Activated T-helper 1 cell treated with Interleukin-2 at 50 U/mL for 16 hours (primary cell): ENCODE measurements at places on chromosomes 3 and 15.

GRCh38 chr3:104763007-104763406 lies 603.7 kb upstream of the ALCAM start:
- no peak for DNase-seq

GRCh38 chr15:69980341-69981059 lies 117.2 kb downstream of the TLE3 start:
- DNase-seq, result no peak

GRCh38 chr15:90892498-90893174 lies 8.3 kb downstream of the FES start:
- DNase-seq, result no peak

DNA sequence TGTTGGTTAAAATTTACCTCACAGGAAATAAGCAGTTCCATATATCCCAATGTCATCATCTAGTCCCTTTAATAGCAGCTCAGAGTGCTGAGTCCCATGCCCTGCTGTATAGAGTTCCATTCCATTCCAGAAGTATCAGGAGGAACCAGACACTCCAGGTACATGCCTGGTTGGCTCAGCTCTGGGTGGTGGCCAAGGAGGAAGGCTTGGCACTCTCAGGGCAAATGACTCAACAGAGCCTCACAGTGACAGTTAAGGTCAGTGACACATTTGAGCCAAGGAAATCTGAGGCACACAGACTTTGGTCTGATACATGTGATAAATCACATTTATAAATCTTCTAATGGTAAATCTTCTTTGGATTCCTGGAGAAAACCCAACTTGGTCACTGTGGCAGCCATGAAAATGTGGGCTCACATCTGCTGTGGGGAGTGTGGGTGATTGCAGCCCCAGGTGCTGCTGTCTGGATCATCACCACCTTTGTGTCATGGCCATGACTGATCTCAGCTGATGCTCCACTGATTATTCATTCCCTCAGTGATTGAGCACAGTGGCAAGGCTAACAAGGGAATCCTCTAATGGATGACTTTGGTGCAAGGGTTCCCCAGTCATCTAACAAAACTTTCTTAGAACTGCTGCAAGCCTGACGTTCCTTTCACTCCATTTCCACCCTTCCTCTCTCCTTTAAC lies 9.3 kb downstream of the HHLA2 start:
- DNase-seq, result no peak

GRCh38 chr15:26115229-26115943 lies 252.3 kb upstream of the ATP10A start:
- DNase-seq, result no peak

DNA sequence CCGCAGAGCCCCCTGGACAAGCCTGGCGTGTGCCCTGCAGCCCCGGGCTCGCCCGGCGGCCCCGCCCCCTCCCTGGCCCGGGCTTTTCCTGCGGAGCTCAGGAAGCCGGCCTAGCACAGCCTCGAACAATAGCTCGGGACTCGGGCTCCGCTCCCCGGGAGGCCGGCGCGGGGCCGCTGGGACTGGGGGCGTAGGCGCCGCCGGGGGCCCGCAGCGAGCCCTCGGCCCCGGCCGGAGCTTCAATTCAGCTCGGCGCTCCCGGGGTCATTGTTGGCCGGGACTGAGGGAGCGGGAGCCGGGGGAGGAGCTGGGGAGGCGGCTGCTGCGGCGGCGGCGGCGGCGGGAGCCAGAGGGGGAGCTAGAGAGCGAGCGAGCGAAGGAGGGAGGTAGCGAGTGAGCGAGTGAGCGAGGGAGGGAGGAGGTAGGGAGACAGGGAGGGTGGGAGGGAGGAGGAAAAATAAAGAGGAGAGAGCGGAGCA lies 41.0 kb upstream of the ROPN1 start:
- DNase-seq, result peak; percentile 29

DNA sequence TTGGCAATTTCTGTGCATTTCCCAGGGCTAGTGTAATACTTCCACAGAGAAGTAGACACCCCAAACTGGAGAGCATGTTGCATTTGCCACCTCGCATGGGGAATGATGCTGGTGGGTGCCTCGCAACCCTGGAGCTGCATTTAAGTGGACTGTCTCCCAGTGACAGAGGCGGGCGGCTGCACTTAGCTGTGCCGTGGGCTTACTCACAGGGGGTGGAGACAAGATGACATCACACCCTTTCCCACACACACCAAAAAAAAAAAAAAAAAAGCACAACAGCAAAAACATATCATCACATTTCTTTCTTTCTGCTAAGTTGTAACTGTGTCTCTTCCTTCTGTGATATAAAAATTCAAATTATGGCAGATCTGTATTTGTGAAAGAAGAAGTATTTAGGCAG lies at the start of gene ABI3BP:
TSS of gene ABI3BP (minus strand) at position 113 of the 400 bp plus-strand sequence. CDS start at position 76, 37 bp downstream.
- no peak for DNase-seq

- no peak for DNase-seq
These were observed 365.2 kb upstream of the AGTR1 start for GRCh38 chr3:148332509-148332908.

DNA sequence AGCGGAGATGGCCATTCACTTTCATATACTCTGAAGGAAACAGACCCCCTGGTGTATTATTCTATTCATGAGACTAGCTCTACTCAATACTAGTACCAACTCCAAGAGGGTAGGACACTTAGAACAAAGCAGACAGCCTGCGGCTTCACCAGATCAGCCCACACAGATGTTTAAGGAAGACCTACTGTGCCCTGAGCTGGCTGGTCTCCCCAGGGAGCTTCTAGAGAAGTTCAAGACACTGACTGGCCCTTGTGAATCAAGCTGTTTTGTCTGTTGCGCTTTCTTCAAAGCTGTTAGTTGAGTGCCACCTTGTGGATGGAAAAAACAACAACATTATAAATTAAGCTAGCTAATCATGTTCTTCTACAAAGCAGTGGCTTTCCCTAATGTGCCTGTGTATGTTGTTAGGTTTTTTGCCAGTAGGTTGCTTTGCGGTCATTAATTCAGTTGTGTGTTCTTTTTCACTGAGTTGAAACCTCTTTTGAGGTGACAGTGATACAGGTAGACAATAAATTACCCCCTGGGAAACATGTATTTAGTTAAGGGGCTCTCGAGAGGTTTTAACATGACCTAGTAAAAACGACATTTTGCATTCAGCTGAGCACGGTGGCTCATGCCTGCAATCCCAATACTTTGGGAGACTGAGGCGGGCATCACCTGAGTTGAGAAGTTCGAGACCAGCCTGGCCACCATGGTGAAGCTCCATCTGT lies 64.2 kb upstream of the MYZAP start:
- DNase-seq, result no peak

- DNase-seq, result no peak
These were observed 88.2 kb upstream of the FLNB start for GRCh38 chr3:57919987-57920386.

DNA sequence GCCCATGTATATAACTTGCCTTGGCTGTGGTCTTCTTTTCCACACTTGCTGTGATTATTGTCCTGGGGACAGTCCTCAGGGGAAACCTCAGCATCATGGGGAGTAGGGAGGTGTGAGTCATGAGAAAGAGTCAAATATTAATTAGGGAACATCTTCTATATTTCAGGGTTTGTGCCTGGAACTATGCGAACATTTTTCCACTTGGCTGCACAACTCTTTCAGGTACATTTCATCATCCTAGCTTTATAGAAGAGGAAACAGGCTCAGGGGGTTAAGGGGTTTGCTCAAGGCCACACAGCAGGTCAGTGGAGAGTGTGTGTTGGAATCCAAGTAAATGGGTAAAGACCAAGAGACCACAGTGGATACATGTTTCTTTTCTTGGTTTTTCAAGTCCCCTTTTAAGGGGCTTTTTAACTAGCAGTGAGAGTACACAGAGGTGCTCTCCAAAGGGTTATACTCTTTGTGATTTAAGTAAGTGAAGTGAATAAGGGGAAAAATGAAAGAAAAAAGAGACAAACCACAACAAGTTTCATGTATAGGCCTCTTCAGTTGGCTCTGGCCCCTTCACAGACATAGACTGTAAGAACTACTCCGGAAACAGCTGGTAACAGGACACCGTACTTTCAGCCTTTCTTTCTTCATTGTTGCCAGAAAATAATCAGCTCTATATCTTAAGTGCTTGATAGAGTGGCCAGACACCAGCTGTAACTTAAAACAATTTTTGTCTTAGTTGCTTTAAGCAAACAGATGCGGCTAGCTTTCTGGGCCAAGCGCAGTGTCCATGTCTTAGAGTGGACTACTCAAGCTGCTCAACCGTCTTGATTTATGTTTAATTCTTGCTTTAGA lies 64.6 kb downstream of the EEFSEC start:
- no peak for DNase-seq

DNA sequence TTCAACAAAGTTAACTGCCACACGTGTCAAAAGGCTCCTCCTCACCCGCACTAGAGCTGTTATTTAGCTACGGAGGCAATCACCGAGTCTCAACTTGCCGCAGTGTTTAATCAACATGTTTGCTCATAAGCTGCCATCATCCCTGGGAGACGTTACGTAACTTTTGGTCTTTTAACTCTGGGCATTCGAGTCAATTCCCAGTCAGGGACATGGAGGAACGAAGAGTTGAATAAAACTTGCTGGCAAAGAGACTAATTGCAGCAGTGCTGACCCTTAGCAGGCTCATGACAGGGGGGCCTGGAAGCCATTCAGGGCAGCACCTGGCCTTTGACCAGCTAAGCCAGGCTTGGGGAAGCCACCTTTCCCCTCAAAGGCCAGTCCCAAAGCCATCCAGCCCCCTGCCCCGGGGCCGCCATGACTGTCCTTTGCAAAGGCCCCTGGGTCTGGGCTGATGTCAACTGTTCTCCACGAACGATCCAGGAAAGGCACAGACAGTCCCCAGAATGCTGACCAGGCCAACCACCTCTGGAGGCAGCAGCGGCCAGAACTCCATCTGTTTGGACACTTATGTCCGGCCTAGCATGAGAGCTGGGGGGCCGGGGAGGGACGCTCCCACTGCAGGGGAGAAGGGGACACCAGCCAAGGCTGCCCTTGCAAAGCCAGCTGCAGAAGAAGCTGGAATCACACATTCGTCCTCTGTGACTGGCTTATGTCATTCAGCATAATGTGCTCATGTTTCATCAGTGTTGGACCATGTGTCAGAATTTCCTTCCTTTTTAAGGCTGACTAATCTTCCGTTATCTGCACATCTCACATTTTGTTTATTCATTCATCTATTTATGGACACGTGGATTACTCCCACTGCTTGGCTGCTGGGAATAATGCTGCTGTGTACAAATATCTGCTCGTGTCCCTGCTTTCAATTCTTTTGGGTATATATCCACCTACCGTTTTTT lies 43.7 kb downstream of the PCSK6 start:
- DNase-seq, result no peak

GRCh38 chr3:48459331-48459730 lies 12.8 kb downstream of the ATRIP start:
- DNase-seq, result no peak

- DNase-seq, result no peak
These were observed 47.8 kb upstream of the RARB start for GRCh38 chr3:25380222-25380739.

DNA sequence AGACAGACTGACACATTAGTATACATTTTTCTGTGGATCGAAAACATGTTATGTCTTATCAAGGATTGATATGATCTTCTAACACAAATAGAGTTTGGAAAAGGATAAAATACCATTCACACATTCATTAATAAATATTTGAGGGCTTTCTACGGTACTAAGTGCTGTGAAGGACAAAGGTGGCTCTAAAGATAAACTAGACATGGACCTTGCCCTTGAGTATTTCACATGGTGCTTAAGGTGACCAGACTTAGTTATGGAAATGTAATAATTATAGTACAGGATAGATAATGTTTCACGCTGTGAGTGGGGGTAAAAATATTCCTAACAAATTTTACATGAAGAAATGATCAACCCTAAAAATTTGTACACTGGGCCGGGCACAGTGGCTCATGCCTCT lies 3.8 kb upstream of the RAP2B start:
- no peak for DNase-seq

GRCh38 chr3:113194823-113195401 lies 16.4 kb upstream of the BOC start:
- DNase-seq, result no peak

GRCh38 chr3:24368605-24369004 lies 126.0 kb downstream of the THRB start:
- DNase-seq, result no peak

GRCh38 chr15:37166402-37166801 lies 66.1 kb upstream of the MEIS2 start:
- no peak for DNase-seq

GRCh38 chr3:141241616-141242376 lies 10.2 kb downstream of the PXYLP1 start:
- no peak for DNase-seq

GRCh38 chr3:73100741-73101559 lies 39.5 kb downstream of the EBLN2 start:
- DNase-seq, result peak; percentile 49

GRCh38 chr3:188863999-188864406 lies 307.8 kb upstream of the TPRG1 start:
- DNase-seq, result no peak
